ENCODE measurements at places on chromosomes 2 and 18.

DNA sequence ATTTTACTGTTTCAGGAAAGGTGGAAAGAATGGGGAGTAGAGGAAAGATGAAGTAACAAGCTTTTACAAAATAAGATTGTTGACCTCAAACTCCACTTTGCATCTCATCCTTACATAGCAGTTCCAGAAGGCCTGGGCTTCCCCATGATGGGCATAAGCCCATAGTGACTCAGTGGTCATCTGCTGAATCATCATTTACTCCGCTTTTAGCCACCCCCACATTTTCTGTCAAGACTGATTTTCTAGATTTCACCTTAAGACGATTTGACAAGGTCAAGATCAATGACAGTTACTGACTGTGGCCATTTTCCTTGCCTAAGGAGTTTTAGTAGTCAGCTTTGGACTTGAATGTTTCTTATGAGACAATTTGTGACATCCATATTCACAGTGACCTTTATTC is 49.4 kb downstream of the PLEKHM3 start:
- DNase-seq: no peak

DNA sequence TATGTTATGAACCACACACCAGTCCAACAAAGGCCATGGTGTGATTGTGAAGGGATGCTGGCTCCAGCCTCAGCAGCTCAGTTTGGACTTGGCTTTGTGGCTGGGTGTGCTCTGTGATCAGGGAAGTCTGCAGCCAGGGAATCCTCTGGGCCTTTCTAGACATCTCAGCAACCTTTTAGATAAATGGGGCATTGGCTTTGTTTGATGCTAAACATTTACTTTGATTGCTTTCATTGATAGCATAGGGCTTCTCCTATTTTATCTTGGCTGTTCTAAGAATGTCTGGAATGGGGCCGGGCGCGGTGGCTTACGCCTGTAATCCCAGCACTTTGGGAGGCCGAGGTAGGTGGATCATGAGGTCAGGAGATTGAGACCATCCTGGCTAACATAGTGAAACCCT is 104.5 kb downstream of the VAPA start:
- no peak for DNase-seq

- no peak for DNase-seq
Measured at GRCh38 chr18:68147728-68148127, 567.2 kb downstream of the TMX3 start.

GRCh38 chr2:61247204-61247812 is 85.3 kb downstream of the C2orf74 start:
- no peak for DNase-seq

GRCh38 chr18:24588440-24588839 is 128.0 kb downstream of the HRH4 start:
- DNase-seq: no peak

GRCh38 chr2:20933714-20934113 is 110.2 kb downstream of the APOB start:
- DNase-seq: no peak

- DNase-seq: no peak
Measured at GRCh38 chr2:150778828-150779227, 291.4 kb upstream of the RND3 start.

DNA sequence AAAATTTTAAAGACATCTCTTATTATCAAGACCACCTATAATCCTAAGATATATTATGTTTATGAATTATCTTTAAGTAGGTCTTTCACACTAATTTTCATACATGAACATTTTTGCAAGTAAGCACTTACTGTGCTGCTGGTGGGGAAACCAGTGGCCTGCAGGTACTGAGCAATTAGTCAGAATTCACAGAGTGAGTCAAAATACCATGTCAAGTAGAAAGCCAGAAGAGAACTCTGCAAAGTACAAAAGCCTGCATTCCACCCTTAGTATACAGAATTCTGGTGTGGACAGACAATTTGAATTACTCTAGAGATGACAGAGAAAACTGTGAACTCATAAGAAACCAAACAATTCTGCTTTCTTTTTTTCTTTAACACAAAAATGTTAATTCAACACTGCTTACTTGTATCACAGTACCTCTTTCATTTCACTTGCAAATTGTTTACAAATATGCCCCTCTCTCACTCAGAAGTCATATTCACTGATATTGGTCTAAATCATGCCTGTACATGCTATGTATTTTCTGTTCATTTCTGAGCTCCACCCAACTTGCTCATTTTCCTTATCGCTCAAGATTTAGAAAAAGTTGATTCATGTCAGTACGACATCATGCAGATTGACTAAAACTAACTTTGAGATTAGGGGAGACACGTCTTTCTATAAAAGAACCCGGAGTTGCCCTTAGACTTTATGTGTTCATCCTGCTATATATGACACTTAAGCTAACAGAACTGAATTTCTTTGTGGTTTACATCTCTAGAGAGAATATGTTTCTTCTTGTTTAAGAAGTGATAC is 182.9 kb downstream of the IKZF2 start:
- DNase-seq: no peak

- peak; percentile 88 for DNase-seq
Measured at GRCh38 chr2:23602116-23602515, 217.1 kb downstream of the KLHL29 start.

GRCh38 chr2:49369101-49369500 is 214.8 kb upstream of the FSHR start:
- no peak for DNase-seq

DNA sequence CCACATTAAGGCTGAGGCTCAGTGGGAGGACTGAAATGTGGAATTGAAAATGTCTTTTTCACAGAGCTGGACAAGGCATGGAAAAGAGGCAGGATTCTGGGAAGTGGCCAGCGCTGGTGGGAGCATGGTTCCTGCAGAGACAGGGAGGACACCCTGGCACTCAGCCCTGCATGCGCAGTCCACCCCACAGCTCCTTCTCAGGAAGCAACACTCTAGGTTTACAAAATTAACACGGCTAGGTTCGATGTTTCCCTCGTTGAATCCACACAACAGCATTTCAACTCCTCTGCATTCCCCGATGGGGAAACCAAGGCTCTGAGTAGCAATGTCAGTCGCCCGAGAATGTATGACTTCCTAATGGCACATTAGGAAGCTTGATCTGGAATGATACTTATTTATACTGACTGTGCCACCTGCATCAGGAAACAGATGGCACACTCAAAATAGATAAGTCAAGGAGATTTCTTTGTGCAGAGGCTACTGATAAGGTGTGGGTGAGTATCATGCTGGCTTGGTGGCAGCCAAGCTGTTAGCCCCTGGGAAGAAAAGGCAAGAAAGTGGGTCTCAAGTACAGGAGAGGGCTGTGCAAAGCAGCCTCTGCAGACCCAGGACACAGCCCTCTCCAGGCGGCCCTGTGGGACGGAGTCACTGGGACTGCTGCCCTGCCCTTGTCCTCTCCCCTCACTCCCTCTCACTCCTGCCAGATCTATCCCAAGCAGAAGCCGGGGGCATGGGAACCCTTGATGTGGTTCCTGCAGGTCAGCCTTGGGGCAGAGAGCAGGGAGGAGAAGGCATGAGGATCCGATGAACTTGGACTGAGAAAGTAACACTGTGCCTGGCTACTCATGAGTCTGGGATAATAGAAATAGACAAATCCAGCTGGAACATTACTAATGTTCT is 158.4 kb upstream of the FHL2 start:
- DNase-seq: no peak

GRCh38 chr2:78263571-78263970 is 741.4 kb upstream of the LRRTM4 start:
- no peak for DNase-seq

DNA sequence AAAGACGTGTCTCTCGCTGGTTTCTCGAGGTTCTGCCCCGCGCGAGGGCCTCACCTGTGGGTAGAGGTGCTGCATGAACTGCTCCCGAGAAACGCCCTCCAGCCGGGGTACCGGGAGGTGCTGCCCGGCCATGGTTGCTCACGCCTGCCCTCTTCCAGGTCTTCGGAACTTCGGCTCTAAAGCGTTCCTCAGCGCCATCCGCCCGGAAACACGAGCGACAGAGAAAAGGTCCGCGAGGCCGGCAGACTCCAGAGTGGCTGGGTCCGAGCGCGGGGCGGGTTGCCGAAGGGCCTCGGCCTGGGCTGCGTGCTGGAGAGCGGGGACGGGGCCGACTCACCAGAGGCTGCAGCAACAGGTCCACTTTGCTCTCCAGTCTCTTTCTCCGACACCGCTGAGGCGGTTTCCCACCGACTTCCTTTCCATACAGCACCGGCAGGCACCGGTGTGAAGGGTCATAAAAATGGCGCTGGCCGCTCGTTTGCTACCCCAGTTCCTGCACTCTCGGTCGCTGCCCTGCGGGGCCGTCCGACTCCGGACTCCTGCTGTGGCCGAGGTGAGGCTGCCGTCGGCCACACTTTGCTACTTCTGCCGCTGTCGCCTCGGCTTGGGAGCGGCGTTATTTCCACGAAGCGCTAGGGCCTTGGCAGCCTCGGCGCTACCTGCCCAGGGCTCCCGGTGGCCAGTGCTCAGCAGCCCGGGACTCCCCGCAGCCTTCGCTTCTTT is at the start of the genes MAIP1 and TYW5:
Gene MAIP1 (plus strand): TSS at position 244 of the 723 bp plus-strand sequence. CDS start 217 bp downstream, at position 461.
Gene TYW5 (minus strand): TSS at position 153 of the 723 bp plus-strand sequence. CDS start 21 bp downstream, at position 132.
- peak; percentile 94 for DNase-seq

GRCh38 chr2:223588251-223588650 is 13.9 kb downstream of the SCG2 start:
- no peak for DNase-seq

GRCh38 chr2:232879618-232880494 is 9.8 kb downstream of the SNORC start:
- DNase-seq: peak; percentile 73

GRCh38 chr2:1563084-1563857 is 150.0 kb downstream of the TPO start:
- DNase-seq: peak; percentile 74

DNA sequence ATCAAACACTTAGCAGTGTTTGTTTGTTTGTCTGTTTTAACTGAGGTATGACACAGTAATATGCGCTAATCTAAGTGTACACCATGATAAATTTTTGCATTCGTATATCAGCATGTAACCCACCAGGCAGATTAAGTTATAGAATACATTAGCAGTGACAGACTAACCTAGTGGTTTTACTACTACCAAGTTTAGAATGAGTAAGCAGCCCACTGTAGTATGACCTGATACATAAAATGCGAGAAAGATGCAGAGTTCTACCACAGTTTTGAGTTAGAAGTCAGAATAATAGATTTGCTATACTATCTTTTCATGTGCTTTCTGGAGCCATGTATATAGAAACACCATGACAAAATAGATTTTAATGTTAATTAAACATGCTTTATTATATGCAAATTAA is 19.1 kb upstream of the MAP4K4 start:
- DNase-seq: no peak

DNA sequence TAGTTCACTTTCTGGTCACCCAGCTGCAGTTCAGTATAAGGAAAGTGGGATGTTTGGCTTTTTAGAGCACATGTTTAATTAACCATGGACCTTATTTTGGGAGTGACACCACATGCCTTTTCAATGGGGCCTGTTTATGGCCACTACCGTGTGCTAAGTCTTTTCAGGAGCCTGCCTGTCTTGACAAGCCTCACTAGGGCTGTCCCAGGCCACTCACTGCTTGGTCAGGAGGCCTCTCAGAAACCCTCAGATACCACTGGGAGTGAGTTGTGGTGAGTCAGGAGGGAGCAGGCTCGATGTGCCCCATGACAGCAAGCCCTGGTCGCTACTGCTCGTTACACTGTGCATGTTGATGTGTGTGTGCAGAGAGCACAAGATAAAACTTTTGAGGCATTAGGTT is 123.0 kb downstream of the MAP4K4 start:
- DNase-seq: no peak

DNA sequence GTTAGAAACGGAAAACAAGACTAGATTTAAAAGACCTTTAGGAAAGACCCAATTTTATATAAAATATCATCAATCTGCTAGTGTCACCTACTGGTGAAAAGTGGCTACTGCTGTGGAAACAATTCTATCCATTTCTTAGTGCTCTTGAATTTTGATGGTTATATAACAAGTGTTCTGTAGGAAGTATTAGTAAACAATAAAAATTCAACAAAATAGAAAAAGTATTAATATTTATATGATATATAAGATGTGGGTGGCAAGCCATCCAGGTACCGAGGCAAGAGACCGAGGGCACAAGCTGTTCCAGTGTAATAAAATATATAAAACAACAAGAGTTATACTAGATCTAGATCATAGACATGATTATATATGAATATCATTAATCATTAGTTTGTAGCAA is 6.2 kb upstream of the TMEM87B start:
- no peak for DNase-seq

DNA sequence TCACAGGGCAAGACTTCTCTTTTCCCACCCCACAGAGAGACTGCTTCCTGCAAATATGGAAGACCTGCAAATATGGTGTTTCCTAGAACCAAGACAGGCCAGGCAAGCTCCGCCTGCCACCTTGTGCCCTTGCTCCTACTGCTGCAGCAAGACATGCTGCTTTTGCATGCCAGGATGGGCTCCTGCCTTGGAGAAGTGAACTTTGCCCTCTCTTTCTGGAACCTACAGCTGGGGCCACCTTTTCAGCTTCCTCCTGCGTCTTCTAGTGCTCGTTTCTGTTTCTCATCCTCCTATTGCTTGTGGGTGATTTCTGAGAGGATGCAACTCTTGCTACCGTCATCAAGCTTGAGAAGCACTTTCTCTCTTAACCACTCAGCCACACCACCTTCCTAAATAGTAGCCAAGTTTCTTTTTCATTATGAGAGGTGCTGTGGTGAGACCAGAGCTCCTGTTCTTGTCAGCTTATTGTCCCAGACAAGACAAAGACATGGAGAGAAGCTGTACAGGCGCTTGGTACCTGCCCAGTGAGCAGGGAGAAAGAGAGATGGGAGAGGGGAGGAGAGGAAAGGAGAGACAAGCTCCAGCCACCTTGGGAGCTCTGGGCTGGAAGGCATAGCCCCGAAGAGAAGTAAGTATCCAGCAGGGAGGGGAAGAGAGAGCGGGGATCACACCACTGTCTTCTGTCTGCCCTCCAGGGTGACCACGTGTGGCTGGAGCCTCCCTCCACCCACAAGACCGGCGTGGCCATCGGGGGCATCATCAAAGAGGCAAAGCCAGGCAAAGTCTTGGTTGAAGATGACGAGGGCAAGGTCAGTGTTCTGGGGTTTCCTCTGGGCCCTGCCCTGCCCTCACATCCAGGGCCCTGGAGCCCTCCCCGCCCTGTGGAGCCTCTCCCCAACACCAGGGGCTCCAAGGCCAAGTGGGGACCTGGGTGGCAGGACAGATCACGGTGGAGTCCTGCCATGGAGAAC is 28.3 kb downstream of the MYO7B start:
- peak; percentile 50 for DNase-seq

DNA sequence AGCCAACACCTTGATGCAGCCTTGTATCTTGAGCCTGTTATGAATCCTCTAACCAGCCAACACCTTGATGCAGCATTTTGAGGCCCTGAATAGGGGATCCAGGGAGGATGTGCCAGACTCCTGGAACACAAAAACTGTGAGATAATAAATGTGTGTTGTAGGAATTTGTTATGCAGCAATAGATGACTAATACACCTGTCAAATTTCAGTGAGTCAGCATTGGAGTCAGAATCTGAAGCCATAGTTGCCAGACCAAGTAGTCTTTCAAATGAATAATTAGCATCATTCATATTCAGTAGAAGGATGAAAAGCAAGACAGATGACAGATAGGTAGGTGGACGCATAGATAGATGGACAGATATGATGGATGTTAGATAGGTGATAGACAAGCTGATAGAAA is 942.5 kb upstream of the SLC39A10 start:
- DNase-seq: no peak

GRCh38 chr2:175234650-175235049 is 53.1 kb upstream of the ATP5MC3 start:
- DNase-seq: no peak

GRCh38 chr2:149399934-149400615 is 69.7 kb downstream of the LYPD6 start:
- DNase-seq: no peak

- no peak for DNase-seq
Measured at GRCh38 chr2:102755284-102755683, 6.5 kb upstream of the TMEM182 start.

- no peak for DNase-seq
Measured at GRCh38 chr2:196173505-196173904, 2.1 kb upstream of the STK17B start.

Data from posterior vena cava (tissue), 2 donors.